ENCODE measurements at places on chromosomes 5 and 9.

DNA sequence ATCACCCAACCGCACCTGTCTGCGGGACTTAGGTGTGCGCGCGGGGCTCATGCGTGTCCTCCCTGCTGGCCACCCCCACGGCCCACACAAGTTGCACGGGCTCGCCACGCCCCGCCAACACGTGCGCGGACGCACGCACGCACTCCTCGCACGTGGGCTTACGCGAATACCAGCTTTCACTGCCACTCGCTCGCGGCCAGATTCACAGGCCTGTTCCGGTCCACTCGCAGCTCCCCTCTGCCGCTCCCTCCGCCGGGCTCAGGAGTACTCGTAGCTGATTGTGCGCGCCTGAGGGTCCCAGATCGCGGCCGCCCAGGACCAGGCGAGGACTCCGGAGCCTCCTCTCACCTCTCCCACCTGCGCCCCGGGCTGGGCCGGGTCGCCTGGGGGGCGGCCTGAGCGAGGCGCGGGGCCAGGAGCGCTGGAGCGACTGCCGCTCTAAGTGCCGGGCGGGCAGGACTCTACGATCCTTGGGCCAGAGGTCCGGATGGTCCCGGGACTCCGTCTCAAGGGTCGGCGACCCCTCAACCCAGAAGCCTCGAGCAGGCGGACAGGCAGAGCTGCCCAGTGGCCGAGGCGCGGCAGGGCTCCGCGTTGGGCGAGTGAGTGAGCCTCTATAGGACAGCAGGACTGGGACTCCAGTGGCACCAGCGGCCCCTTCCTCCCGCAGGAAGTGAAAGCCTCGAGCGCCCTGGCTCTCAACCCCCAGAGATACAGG lies 3.4 kb downstream of the PCDHGC5 start:
- DNase-seq, result no peak

DNA sequence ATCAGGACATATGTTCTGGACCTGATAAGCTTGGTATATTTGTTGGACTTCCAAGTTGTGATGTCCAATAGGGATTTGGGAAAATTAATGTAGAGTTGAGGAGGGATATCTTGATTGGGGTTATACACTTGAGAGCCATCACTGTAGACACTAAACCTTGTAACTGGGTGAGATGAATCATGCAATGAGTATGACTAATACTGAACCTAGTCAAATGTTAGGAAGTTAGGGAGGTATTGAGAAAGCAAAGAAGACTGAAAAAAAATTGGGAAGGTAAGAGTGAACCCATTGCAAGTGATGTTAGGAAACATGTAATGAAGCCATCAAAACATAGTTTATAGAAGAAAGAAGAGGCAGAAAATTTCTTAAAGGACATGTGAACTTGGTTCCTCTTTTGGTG lies 668.4 kb upstream of the CDH9 start:
- DNase-seq, result no peak

GRCh38 chr5:137022043-137022442 lies 477.1 kb downstream of the SPOCK1 start:
- peak; percentile 22 for DNase-seq

DNA sequence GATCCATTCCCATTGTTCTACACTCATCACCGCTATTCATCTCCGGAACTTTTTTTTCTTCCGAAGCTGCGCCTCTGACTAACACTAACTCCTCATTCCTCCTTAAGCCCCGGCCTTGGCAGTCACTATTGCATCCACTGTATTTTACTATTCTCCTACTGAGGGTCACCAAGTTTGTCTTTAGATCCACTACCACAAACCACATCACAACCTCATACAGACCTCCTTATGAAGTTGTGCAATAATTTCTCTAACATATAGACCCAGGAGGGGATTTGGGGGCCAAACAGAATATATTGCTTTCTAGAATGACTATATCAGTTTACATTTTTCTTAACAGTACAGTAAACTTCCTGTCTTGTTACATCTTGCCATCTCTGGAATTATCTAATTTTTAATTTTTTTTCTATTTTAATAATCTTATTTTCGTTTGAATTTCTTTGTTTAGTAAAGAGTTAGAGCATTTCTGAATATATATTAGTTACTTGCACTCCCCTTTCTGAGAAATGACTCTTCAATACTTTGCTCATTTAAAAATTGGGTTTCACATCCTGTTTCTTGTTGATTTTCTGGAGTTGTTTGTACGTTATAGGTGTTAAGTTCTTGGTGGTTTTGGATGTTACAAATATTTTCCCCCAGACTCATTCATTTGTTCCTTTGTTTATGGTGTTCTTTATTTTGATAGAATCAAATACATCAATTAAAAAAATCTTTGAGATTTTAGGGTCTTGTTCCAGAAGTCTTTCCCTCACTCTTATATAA lies 37.1 kb downstream of the DMRT2 start:
- no peak for DNase-seq

All from pons (tissue), 1 donor.